ENCODE measurements at places on chromosomes 5 and 9. TPM values are rescaled to one million over a fixed set of nuclear protein-coding genes. Genes with fewer than 3 reads are reported as not detected.

Gene CDO1
- 6.7 TPM for total RNA-seq

Gene RAD17
- 17.8 TPM for total RNA-seq

Gene CTNND2
- 2.1 TPM for total RNA-seq

Gene TRPM6
- 0.98 TPM for total RNA-seq

Gene ADAMTS13
- 2.5 TPM for total RNA-seq

Gene PITX1
- total RNA-seq, result 1.7 TPM

Gene IFNA13
- not detected for total RNA-seq

Gene ST8SIA4
- total RNA-seq, result 4.6 TPM

Gene IL17B
- total RNA-seq, result not detected

Gene TIGD6
- 2.2 TPM for total RNA-seq

Gene BARHL1
- not detected for total RNA-seq

Gene CXCL14
- not detected for total RNA-seq

Gene C5orf52
- not detected for total RNA-seq

Gene LECT2
- not detected for total RNA-seq

Gene TLX3
- total RNA-seq, result not detected

Gene PCDH1
- 49.6 TPM for total RNA-seq

Gene PCDHA13
- total RNA-seq, result 2.5 TPM

Gene FAM163B
- not detected for total RNA-seq

Gene NR6A1
- total RNA-seq, result 34.6 TPM

Gene TMEFF1
- total RNA-seq, result 0.30 TPM

Gene NAIF1
- total RNA-seq, result 12.9 TPM

Gene WNK2
- 4.1 TPM for total RNA-seq

Gene HCN1
- 0.07 TPM for total RNA-seq

Gene PCSK5
- total RNA-seq, result 12.8 TPM

Gene CCDC183
- 130 TPM for total RNA-seq

Gene TMOD1
- 12.6 TPM for total RNA-seq

Gene PCDHAC2
- 6.0 TPM for total RNA-seq

Gene PCDHA9
- total RNA-seq, result 1.2 TPM

Gene APBA1
- total RNA-seq, result 4.3 TPM

Gene AJM1
- total RNA-seq, result 2.1 TPM

Gene TNFSF15
- total RNA-seq, result 1.4 TPM

Gene MGAT1
- total RNA-seq, result 299 TPM

Gene EGR1
- 33.6 TPM for total RNA-seq

Gene TAF11L10
- total RNA-seq, result not detected

Gene DDX4
- total RNA-seq, result not detected

Gene WDR38
- 7.7 TPM for total RNA-seq

Gene PCDHGB4
- 5.2 TPM for total RNA-seq

Gene GOLM1
- total RNA-seq, result 3.1 TPM

Gene CACNA1B
- total RNA-seq, result 0.03 TPM

Gene NUTM2G
- not detected for total RNA-seq
